NCI-H524 treated with DMSO at 0.1 percent for 48 hours (cell line): ENCODE measurements at places on chromosomes 5 and 9.

- no peak for DNase-seq
Measured at GRCh38 chr5:125894383-125894782, 528.8 kb upstream of the GRAMD2B start.

DNA sequence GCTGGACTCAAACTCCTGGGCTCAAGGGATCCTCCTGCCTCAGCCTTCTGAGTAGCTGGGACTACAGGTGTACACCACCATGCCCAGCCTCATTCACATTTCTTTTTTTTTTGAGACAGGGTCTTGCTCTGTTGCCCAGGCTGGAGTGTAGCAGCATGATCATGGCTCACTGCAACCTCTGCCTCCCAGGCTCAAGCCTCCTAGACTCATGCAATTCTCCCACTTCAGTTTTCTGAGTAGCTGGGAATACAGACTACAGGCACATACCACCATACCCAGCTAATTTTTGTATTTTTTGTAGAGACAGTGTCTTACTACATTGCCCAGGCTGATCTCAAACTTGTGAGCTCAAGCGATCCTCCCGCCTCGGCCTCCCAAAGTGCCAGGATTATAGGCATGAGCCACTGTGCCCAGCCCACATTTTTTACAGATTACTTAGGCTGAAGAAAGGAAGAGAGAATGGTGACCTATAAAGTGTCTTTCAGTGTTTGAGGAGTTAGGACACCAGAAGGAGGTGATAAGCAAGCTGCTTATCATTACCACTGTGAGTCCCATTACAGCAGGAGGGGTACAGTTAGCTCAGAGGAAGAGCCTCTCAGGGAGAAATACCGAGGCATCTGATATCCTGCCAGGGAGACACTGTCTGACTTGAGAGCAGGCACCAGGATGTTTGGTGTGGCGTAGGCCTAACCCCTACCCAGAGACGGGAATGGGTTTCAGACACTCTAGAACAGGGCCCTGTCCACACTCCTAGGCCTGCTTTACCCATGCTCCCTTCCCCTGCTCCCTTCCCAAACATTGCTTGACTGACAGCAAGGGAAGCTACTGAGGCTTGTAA lies 9.7 kb downstream of the FAXDC2 start:
- DNase-seq = no peak

DNA sequence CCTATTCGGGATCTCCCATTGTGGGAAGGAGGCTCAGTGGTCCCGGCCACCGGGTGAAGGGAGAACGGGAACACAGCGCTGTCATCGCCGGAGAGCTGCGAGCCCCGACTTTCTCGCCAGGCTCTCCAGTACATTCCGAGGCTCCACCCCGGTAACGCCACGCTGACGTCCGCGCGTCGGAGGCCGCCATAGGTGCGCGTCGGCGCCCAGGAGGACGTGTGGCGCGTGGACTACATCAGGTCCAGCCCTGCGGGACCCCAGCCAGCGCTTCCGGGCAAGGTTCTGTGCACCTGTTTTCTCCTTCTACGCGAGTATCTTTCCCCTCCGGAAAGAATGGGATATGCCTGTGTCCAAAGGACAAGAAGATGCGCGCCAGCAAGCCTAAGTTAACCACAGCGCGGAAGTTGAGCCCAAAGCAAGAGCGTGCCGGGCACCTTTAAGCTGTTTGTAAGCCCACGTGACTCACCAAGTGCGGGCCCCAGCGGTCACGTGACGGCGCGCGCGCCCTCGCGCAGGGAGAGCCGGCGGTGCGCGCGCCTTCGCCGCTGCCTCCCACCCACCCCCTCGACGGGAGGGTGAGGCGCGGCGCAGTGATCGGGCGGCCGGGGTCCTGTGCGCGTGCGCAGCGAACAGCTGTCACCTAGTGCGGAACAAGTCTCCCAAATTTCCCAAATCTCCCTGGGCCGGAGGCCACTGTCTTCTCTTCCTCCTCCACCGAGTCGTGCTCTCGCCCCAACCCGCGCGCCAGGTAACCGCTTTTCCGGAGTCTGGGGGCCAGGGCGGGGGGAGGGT lies at the start of gene KDM4C:
Gene KDM4C, plus strand, starts transcription at position 518 of the 792 bp plus-strand sequence. CDS start 35,016 bp downstream, outside the sequence.
- peak; percentile 25 for DNase-seq

- DNase-seq = peak; percentile 59
Measured at GRCh38 chr5:54902791-54903473, 82.5 kb downstream of the ESM1 start.

DNA sequence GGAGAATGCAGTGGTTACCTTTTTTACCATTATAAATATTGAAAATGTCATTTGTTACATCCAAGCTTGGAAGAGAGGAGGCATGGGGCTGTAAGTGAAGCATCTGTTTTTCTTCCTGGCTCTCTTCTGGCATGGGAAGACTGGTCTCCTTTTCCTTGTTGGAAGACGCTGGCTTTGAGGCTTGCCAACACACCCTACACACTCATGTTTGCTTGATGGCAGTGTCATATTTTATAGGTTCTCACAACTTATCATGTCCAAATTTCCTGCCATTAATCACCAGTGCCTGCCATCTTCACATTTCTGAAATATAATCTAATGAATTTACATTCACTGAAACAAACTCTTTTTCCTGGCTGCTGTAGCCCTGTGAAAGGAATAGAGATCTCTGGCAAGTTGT lies 252.9 kb downstream of the MAN2A1 start:
- DNase-seq = no peak

DNA sequence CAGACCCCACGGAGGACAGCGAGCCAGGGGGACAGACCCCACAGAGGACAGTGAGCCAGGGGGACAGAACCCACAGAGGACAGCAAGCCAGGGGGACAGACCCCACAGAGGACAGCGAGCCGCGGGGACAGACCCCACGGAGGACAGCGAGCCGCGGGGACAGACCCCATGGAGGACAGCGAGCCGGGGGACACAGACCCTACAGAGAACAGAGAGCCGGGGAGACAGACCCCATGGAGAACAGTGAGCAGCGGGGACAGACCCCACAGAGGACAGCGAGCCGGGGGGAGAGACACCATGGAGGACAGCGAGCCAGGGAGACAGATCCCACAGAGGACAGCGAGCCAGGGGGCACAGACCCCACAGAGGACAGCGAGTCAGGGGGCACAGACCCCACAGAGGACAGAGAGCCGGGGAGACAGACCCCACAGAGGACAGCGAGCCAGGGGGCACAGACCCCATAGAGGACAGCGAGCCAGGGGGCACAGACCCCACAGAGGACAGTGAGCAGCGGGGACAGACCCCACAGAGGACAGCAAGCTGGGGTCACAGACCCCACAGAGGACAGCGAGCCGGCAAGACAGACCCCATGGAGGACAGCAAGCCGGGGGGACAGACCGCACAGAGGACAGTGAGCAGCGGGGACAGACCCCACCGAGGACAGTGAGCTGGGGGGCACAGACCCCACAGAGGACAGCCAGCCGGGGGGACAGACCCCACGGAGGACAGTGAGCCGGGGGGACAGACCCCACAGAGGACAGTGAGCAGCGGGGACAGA lies 4.4 kb upstream of the ZDHHC11 start:
- no peak for DNase-seq

- DNase-seq = no peak
Measured at GRCh38 chr5:137260820-137261695, 238.1 kb downstream of the SPOCK1 start.

GRCh38 chr9:113910036-113910639 lies 34.0 kb downstream of the ZNF618 start:
- DNase-seq = no peak

- no peak for DNase-seq
Measured at GRCh38 chr5:137995749-137996128, 37.1 kb downstream of the FAM13B start.

GRCh38 chr9:78590068-78590467 lies 293.1 kb downstream of the PSAT1 start:
- no peak for DNase-seq

- DNase-seq = no peak
Measured at GRCh38 chr5:127396490-127397155, 106.0 kb downstream of the MEGF10 start.

GRCh38 chr5:67268231-67269021 lies 71.8 kb upstream of the CD180 start:
- DNase-seq = peak; percentile 98

- no peak for DNase-seq
Measured at GRCh38 chr9:106019039-106019680, 324.8 kb downstream of the TMEM38B start.

GRCh38 chr5:108862211-108862610 lies 114.5 kb downstream of the FER start:
- DNase-seq = peak; percentile 35

DNA sequence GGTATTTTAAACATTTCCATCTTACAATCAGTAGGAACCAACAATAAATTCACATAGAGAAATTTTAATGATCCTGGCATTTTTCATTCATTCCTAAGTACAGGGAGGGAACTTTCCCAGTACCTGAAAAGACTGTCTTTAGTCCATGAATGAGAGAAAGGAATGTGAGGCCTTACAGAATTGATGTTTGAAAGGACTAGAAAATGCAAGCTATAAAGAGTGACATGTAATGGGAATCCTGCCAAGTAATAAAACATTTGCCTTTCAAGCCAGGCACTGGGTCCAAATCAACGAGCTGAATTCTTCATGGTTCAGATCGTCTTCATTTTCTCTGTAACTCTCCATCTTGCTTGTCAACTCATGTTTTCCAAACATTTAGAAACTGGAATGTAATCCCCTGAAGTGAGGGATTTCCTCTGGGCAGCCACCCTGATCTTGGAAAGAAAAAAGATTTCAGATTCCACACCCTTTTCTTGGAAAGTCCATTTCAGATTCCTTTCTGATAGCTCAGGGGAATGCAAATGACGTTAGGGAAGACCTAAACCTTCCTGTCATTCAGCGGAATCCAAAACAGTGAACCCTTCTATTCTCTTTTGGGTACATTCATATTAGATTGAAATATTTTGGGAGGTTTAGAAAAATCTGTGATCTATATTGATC lies 315.8 kb downstream of the SH3GL2 start:
- no peak for DNase-seq

DNA sequence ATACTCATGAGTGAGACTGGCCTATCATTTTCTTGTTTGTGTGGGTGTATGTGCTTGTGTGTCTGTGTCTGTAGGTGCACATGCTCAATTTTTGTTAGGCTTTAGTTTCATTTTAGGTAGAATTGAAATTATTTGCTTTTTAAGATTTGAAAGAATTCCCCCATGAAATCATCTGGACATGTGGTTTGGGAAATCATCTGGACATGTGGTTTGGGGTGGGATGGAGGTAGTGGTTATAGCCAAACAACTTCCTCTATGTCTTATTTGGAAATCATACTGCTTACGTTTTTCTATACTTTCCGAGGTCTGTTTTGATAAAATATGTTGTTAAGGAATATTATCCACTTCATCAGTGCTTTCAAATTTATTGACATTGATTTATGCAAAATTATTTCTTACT lies 485.4 kb upstream of the CLINT1 start:
- no peak for DNase-seq

DNA sequence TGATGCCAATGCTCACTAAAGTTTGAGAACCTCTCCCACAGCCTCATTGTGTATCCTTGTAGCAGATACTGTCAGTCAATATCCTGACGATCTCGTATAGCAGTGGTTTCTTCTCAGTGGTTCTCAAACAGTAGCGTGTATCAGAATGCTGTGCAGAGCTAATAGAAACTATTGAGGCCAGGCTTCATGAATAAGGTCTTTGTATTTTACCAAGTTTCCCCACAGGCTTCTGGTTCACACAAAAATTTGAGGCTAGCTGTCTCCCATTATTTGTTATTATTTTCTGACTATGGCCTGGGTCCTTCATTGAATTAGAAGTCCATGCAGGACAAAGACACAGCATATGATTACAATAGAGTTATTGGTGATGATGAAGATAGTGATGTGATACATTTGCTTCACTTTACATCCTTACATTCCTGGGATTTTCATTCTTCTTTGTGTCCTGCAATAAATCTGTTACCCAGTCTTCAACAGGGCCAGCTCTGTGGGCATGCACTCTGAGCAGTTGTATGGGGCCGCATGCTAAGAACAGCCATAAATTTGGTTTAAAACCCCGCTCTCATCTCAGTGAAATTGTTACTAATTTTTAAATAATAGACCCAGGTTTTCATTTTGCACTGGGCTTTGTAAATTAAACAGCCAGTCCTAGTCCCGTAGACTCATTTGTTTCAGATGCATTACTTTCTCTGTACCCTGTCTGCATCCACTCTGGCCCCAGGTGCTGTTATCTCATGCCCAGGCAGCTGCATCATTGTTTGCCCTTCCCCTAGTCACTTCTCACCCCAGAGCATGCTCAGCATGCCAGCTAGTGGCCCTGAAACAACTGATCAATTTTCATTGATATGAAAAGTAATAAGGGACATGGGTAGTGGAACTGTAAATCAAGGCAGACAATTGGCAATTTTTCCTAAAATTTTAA lies 199.9 kb upstream of the PIK3R1 start:
- DNase-seq = no peak

DNA sequence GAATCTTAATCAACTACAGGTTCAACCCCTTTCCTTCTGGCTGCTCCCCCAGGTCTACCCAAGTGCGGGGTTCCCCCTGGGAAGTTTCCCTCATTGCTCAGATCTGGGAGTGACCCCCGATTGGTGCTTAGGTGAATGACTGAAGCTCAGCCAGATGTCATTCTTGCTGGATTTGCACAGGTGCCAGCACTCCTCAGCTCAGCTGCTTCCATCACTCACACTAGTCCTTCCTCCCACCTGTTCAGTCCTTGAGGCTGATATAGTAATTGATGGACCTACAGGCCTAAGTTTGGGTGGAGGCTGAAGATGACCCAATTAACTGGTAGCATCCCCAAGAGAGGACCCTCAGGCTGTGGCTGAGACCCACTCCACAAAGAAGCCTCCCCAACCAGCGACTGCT lies 32.9 kb downstream of the PRLR start:
- no peak for DNase-seq

GRCh38 chr5:135834639-135835529 lies at the start of gene SLC25A48:
TSS of gene SLC25A48 (plus strand) at chr5:135834663. CDS start at chr5:135834848, 185 bp downstream.
- DNase-seq = peak; percentile 21
